ENCODE measurements at places on chromosomes 12 and 14. TPM values are rescaled to one million over a fixed set of nuclear protein-coding genes. Genes with fewer than 3 reads are reported as not detected.

The OR4E2 gene
- not detected for total RNA-seq

The GPRC5D gene
- total RNA-seq = not detected

The LGR5 gene
- total RNA-seq = under 0.01 TPM

The RNASE2 gene
- total RNA-seq = 1.0 TPM

The GTF2A1 gene
- 32.0 TPM for total RNA-seq

The OR10G2 gene
- not detected for total RNA-seq

The LBHD2 gene
- total RNA-seq = not detected

The TIMELESS gene
- 5.6 TPM for total RNA-seq

The SOX5 gene
- 69.5 TPM for total RNA-seq

The FGF6 gene
- total RNA-seq = not detected

The HSPB8 gene
- 49.7 TPM for total RNA-seq

The ANO4 gene
- total RNA-seq = 1.4 TPM

The TRPV4 gene
- 0.55 TPM for total RNA-seq

The RD3L gene
- not detected for total RNA-seq

The GPR84 gene
- 0.27 TPM for total RNA-seq

The CLEC1A gene
- total RNA-seq = 22.6 TPM

The TNFRSF1A gene
- 297 TPM for total RNA-seq
